Osteocyte (in vitro differentiated cells): ENCODE measurements at places on chromosomes 2 and 18.
A peak's percentile ranks its signal among the peaks of the same experiment; 100 is the strongest.

GRCh38 chr2:135121016-135121657 is 69.0 kb downstream of the RAB3GAP1 start:
- DNase-seq, result no peak

DNA sequence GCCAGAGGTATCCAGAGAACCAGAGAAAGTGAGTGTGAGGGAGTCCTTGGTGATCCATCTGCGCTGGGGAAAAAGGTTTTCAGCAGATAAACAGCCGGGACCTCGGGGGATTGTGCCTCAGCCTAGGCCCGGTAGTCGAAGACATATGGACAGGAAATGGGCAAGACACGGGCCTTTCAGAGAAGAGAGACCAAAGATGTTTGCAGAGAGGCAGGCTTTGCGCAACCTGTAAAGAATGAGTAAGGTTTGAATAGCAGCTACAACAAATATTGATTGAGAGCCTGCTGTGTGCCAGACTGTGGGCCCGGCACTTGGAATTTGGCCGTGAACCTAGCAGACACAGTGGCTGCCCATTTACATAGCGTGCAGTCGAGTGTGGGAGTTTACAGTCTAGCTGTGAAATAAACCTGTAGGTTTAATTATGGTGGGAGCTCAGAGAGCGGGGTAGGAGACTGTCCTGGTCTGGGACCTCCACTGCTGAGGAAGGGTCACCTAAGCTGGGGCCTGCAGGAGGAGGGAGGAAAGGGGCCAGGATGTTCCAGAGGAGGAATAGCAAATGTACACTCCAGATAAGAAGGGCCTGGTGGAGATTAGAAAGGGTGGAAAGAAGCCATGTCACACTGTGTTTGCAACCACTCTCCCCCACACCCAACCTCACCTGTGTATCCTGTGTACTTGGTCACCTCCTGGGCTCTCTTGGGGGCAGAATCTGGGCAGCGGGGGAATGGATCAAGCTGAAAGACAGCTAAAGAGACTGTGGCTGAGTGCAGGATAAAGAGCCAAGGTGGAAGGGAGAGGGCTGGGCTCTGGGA is 3.0 kb downstream of the SH2D6 start:
- no peak for DNase-seq

GRCh38 chr2:128786316-128786715 is 467.6 kb upstream of the HS6ST1 start:
- DNase-seq, result peak; percentile 42

- no peak for DNase-seq
Observed at GRCh38 chr2:165144315-165144714, 59.5 kb downstream of the SCN3A start.

- DNase-seq, result no peak
Observed at GRCh38 chr18:42578792-42579191, 536.7 kb downstream of the RIT2 start.

- no peak for DNase-seq
Observed at GRCh38 chr2:121722479-121722878, 14.2 kb downstream of the NIFK start.

DNA sequence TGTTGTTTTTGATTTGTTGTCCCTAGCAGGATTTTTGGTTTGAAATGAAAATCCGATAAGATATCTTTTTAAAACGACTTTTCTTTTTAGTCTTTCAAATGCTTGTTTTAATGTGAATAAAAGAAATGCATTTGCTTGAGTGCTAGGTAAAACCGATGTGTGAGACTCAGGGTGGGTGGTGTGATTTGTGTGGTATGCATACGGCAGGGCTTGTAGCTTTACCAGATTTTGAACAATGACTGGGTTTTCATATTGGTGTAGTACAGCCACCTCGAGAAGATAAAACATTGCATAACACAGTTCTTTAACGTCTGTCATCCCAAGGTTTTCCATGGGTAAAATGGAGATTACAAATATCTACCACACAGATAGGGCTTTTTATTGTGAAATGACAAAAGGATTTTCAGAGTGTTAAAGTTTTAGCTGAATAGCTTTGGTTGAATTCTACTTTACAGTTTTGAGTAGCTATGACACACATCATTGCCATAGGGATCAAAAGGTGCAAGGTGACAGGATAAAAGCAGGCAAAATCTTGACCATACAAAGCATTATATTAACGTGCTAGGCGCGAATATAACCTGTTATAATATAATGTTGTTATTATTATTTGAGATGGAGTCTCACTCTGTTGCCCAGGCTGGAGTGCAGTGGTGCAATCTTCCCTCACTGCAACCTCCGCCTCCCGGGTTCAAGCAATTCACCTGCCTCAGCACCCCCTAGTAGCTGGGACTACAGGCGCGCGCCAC is 824 bp upstream of the ZNF638 start:
- DNase-seq, result no peak

GRCh38 chr2:29009270-29009669 is 28.2 kb downstream of the TOGARAM2 start:
- no peak for DNase-seq

- no peak for DNase-seq
Observed at GRCh38 chr2:235223011-235223410, 270.8 kb upstream of the AGAP1 start.

GRCh38 chr18:26803643-26804042 is 61.9 kb downstream of the AQP4 start:
- DNase-seq, result no peak

DNA sequence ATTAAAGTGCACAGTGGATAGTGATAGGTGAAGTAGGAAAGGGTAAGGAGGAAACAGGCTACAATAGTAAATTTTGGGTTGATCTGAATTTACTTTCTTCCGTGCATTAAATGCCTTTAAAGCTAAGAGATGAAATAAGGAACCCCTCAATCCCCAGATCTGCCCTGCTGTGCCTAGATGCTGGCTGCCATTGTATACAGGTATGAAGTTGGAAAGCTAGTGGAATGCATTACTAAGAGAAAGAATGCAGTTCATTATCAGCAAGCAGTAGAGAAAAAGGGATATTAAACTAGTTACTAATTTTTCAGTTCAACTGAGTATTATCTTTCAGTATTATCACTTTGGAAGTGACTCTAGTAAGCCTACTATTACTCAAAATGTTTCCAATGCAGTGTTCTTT is 93.3 kb downstream of the WDPCP start:
- DNase-seq, result no peak

DNA sequence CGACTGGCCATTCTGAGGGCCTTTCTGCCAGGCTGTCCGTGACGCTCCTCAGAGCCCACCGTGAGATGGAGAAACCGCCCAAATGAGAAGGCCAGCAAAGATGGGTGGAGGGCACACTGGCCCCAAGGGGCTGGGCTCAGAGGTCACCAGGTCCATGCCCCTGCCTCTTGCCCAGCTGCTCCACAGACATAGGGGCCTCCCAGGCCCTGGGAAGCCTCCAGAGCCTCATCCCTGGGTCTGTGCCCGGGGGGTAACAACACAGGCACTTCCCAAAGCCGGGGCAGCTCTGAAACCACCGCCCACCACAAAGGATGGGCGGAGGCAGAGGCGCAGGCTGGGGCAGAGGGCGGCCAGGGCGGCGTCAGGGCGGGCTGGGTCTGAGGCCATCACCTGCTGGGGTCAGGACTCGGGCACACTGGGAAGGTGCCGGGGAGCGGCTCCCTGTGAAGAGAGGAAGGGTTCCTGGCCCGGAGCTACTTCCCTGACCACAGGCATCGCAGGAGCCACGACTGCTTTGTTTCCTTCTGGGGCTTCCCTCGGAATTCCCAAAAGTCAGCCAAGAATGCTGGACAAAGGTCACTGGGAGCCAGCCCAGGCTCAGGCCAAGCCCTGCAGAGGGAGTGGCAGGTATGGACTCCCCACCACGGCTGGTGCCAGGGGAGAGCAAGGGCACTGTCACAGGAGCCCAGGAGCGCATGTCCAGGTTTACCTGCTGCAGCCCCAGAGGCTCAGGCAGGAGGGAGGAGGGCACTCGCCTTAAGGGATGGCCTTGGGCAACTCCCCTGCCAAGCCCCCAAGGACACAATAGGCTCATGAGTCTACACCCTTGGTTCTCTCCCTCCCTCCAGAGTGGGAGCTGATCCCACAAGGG is 9.4 kb downstream of the CYP26B1 start:
- no peak for DNase-seq

- DNase-seq, result no peak
Observed at GRCh38 chr2:53969285-53969967, 1.4 kb downstream of the PSME4 start.

DNA sequence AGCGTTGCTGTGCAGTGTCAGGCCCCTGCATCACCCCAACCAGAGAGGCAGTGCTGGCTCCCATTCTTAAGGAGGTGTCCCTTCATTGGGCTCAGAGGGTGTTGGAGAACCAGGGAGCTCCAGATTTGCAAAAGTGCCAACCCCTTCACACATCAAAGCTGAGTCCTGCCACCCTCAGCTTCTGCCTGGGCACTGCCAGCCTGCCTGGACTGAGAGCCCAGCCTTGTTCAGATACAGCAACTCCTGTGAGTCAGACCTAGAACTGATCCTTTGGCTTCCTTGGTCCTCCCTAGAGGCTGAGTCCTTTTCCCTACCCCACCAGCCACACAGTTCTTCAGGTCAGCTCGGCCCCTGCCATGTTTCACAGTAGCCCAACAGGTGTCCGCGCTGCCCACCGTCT is 424.9 kb upstream of the MYT1L start:
- DNase-seq, result no peak

- DNase-seq, result no peak
Observed at GRCh38 chr2:20194097-20195015, 30.6 kb downstream of the SDC1 start.

DNA sequence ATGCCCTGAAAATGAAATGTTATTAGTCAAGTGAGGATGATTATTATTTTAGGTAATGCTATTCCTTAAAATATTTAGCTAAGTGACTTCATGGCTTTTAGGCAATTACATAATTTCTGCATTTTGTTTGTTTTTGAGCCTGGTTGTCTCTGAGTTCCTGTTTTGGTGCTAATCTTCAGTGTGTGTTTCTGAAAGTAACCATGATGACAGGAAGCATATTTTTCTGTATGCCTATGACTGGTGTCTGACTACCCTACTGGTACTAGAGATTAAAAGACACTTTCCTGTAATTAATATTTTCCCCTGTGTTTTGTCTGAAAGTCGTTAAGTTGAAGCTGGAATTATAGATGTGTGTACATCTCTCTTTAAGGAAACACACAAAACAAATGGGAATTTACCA is 295.0 kb upstream of the SPRED2 start:
- DNase-seq, result no peak

DNA sequence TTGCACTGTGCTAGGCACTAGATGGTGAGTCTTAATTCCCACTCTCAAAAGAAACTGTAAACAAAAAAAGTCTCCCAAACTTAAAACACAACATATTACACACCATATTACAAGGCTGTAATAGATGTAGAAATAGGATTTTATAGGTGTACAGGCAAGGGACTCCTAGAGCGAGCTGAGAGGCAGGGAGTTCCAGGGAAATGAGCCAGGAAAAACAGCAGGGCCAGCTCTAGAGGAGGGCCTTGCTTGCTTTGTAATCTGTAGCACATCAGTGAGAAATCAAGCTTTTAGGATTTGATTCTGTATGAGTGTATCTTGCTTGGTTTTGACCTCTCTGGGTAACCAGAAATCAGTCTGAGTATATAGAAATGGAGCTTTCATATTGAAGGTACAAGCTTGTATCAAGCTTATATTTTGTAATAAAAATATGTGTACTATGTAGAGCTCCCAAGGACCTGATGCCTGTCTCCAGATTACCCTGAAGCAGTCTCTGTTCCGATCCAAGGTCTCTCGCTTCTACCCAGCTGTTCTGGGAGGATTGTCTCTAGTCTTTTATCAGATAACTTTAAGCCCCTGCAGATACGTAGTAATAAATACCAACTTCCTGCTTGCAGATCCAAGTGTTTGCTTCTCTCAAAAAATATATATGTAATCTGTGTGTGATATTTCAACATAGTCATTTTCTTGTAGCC is 73.0 kb downstream of the MYO1B start:
- no peak for DNase-seq

DNA sequence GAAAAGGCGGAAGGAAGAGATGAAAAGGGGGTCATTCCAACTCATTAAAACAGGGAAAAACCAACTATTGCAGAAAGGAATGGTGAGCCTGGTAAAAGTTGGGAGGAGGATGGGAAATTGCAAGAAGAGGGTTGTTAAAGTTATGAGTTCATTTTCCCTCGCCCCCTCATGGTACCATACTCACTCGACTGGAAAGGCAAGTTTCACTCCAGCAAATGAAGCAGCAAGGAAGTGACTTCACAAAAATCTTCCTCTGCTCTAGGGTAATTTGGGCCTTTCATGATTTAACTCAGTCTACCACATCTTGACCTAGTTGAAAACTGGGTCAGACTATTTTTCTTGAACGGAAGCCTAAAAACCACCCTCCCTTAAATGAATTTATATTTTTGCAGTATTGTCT is 22.8 kb upstream of the DAW1 start:
- DNase-seq, result no peak

- DNase-seq, result no peak
Observed at GRCh38 chr2:6352247-6352646, 513.5 kb downstream of the CMPK2 start.

DNA sequence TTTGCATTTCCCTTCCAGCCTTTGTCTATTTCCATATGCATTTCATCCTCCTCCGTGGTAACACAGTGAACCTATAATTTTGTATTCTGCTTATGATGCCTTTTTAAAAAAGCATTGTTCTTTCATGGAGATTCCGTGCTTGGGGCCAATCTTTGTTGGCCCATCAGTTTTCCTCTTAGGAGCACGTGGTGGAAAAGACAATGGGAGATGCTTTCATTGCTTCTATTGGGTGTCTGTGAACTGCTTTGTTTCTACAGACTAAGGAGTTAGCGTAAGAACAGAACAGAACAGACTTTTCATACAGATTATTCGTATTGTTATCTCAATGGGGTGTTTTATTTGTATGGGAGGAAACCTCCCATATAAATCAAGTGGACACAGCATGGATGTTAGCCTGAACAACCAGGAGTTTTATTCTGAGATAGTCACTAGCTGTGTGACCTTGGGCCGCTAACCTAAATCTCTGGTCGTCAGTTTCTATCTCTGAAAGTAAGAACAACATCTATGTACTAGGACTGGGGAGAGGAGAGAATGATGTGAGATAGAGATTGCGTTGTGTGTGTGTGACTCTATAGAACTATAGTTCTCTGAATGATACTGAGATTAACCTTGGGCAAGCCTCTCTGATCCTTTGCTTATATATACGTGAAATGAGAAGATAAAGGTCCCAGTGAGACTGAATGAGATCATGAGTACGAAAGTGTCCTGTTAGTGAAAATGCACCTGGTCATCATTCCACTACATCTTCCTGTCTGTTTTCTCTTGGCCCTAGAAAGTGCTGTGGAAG is 22.9 kb upstream of the YWHAQ start:
- DNase-seq, result no peak

DNA sequence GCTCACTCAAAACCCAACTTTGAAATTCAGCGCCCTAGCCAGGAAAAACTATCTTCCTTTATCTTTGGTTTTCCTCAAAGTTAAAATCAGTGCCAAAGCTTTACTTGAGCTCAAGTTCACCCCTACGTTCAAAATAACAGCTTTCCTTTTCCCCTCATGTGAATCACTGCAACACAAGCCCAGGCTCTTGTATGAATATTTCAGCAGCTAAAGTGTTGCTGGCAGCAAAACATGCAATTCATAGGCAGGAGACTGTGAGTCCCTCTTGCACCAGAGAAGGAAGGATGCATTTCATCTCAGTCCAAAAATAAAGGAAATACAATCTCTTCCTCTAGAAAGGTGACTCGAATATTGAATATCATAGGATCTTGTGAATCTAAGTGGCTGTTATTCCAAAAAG is 461.3 kb upstream of the SOX11 start:
- DNase-seq, result no peak
